ENCODE measurements at places on chromosomes 7 and 10.

GRCh38 chr7:2758673-2759616 is 70.9 kb downstream of the AMZ1 start:
- DNase-seq: no peak

GRCh38 chr10:116748041-116748440 is 5.7 kb upstream of the HSPA12A start:
- DNase-seq: no peak

- no peak for DNase-seq
Observed at GRCh38 chr10:107232013-107232412, 67.5 kb upstream of the SORCS1 start.

- no peak for DNase-seq
Observed at GRCh38 chr7:13188922-13189321, 501.5 kb downstream of the ARL4A start.

GRCh38 chr7:38057829-38058228 is 120.2 kb upstream of the STARD3NL start:
- no peak for DNase-seq

GRCh38 chr7:33428415-33428814 is 299.1 kb downstream of the BBS9 start:
- no peak for DNase-seq

DNA sequence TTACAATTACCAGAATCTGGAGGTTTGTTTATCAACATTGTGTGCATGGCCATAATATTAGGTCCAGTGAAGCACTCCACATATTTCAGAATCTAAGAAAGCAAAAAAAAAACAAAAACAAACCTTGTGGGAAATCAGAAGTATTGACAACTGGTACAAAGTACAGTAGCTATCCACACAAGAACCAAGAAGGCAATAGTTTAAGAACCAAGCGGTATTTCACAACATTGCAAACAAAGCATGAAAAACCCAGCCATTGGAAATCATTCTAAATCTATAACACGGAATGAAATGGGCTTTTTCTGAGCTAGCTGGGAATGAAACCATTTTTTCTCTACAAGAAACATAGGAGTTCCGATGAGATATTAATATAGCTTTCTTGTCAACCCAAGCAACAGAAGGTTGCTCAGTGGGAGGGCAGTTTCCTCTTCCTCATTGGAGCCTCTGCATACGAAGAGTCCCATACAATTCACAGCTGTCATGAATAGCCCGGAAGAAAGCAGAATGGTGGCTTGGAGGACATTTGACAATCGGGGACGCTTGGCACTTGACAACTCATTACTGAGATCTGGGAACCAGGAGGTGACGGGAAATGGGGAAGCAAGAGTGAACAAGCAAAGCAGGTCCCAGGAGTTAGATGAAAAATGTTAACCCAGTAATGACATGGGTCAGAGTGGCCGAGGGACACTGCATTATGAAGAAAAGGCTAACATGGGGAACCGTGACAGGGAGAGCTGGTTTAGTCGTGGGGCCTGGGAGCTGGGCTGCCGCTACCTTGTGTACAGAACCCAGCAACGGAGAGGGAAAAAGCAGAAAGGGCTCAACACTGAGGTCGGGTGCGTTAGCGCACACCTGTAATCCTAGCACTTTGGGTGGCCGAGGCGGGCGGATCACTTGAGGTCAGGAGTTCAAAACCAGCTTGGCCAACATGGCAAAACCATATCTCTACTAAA is 7.8 kb downstream of the PHYH start:
- DNase-seq: no peak

GRCh38 chr7:106354822-106355221 is 70.0 kb upstream of the NAMPT start:
- DNase-seq: no peak

- no peak for DNase-seq
Observed at GRCh38 chr7:36760856-36761762, 36.8 kb upstream of the AOAH start.

DNA sequence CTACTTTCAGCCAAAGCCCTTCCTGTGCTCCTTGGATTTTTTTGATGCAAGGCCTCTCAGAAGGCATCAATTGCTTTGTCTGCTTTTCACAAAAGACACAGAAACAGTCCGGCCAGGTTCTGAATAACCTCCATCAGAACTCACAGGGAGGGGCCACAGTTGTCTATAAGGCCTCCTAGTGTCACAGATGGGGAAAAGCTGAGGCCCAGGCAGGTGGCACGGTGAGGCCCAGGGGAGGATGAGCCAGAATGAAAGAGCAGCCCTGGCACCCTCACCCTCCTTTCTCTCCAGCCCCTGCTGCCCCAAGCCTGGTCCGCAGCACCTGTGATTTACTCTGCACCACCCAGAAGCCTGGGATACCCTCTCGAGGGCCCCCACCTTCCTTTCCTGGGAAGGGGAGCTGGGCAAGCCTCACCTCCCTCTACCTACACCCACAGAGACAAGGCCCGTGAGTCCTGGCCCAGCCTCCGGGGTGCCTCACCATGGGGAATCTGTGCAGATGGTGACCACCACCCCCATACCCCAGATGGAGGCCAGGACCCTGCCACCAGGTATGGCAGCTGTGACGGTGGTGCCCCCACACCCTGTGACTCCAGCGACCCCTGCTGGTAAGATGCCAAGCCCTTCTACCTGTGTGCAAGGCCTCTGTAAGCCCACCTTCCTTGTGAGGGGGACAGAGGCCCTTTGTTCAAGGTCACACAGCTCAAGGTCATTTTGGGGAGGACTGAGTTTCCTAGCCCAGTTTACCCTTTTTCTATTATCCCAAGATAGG is 26.2 kb upstream of the ZNF467 start:
- peak; percentile 29 for DNase-seq

GRCh38 chr10:122637376-122637775 is 62.3 kb downstream of the C10orf120 start:
- no peak for DNase-seq

DNA sequence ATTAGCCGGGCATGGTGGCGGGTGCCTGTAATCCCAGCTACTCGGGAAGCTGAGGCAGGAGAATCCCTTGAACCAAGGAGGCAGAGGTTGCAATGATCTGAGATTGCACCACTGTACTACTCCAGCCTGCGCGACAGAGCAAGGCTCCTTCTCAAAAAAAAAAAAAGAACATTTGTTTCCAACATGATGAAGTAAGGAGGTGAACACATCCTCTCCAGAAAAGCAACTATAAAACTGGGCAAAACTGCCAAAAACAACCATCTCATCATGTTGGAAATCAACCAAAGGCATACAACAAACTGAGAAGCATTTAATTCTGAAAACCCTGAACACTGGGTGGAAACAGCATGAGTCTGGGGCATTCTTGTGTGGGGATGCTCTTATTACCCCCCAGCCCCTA is 14.3 kb downstream of the PRTFDC1 start:
- no peak for DNase-seq

DNA sequence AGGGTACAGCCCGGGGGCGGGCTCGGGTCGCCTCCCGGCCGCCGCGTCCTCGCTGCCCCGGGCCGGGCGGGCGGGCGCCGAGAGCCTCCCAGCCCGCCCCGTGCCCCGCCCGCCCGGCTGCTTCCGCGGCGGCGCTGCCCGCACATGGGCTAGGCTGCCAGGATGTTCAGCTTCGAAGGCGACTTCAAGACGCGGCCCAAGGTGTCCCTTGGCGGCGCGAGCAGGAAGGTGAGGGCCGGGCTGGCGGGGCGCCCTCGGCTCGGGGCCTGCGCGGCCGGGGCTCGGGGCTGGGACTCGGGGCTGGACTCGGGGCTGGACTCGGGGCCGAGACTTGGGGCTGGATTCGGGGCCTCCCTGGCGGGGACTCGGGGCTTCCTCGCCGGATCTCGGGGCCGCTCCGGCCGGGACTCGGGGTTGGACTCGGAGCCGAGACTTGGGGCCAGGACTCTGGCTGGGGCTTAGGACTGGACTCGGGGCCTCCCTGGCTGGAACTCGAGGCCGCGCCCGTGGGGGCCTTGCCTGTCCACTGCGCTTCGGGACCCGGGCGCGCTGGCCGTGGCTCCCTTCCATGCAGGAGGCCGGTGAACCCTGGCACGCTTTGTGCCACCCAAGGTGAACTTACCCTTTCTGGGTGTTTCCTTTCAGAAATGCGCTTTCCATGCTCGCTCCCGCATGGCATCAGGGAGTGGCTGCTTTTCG is 534 bp downstream of the UBE3C start:
- peak; percentile 30 for DNase-seq

GRCh38 chr7:29372351-29373090 is 177.9 kb downstream of the CHN2 start:
- no peak for DNase-seq
